ENCODE measurements at places on chromosomes 4 and X.

DNA sequence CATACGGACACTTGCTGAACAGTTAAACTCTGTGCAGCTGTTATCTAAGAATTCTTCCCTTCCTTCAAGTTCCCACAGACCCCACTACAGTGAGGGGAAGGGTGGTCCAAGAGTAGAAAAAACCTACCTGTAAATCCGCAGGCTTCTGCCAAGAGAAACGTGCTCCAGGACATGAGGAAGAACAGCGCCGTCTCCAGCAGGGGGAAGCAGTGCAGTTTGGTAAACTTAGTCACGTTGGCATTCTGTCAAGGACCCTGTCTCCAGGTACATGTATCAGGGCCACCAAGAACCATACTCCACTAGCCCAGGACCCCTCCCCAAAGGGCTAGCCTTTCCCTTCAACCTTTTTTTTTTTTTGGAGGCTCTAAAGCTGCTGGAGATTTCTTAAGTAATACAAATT is 79.9 kb downstream of the CHST7 start:
- no peak for DNase-seq

GRCh38 chr4:87298362-87298761 is 24.3 kb downstream of the HSD17B13 start:
- DNase-seq: no peak

GRCh38 chr4:7781366-7781765 is 158.3 kb downstream of the AFAP1 start:
- no peak for DNase-seq

DNA sequence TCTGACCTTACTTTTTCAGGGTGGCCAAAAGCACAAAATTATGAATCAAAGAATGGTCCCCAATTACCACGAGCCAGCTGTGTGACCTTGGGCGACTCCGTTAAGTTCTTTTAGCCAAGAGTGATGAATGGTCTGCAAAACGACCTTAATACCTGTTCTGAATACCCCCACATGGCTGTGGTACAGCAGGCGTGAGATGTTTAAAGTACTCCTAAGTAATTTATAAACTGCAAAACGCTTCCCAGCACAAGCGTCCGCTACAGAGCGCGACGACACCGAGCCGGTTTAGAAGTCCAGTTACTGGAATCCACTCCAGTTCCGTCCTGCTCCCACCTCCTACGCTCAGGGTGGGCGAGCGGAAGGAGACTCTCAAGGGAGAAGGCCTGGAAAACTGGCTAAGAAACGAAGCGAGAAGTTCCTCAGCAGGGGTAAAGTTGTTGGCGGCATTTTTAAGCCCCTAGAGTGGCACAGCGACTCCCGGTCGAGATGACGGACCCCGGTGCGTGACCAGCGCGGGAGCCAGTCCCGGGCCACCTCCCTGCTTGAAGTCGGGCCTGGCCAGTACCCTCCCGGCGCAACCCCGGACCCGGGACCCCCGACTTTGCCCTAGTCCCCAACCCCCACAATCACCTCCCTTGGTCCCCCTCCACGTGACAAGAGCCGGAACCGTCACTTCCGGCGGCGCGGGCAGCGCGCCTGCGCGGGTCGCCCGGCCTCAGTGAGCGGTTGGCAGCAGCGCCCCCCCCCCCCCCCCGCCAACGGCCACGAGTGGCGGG is 659 bp upstream of the BMP2K start:
- peak; percentile 87 for DNase-seq

GRCh38 chr4:62923783-62924182 is 1485.5 kb downstream of the TECRL start:
- DNase-seq: no peak

DNA sequence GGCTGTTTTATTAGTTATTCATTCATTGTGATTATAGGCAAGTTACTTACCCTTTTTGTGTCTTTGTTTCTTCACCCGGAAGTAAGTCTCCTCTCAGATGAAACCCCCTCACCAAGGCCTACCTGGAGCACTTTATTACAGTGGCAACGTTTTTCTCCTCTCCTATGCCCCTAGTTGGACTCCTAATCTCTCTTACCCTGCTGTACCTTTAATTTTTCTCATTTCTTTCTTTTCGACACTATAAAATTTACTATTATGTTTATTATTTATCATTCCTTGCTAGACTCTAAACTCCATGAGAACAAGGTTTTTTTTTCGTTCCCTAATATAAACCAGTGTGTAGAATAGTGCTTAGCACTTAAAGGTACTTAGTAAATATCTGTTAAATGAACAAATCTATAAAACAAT is 17.5 kb downstream of the STAP1 start:
- DNase-seq: no peak

DNA sequence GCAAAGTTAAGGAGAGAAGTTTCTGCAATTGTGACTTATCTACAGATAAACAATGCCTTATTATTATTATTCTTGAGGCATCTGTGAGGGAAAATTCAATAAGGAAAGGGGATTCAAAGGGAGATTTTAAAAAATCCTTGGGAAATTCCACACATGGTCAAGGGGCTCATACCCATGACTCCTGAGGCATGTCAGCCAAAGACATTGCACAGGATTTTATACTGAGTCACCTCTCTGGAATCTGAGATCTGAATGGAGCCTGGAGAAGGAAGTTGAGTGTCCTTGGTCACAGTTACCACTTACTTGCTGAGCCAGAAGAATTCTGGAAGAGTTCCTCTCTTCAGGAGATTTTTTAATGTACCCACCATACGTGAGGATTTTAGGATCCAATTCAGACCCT is 14.4 kb upstream of the CXCL8 start:
- no peak for DNase-seq

DNA sequence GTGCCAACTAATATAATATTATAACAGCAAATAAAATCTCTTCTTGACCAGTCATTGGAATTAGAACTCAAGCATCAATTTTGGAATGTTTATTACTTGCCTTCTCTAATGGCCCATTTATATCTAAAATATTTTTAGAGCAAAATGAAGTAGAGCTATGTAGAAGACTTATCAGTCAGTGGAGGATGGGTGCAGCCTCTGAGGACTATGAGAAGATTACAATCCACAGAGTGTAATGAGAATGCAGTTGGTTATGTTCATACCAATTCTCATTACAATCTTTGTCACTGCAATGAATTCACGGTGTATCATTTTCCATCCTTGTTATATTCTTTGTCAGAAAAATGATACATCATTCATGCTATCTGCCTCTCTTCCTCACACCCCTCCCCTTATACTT is 878.1 kb downstream of the CENPC start:
- no peak for DNase-seq

GRCh38 chr4:124459941-124460310 is 252.6 kb downstream of the ANKRD50 start:
- no peak for DNase-seq

DNA sequence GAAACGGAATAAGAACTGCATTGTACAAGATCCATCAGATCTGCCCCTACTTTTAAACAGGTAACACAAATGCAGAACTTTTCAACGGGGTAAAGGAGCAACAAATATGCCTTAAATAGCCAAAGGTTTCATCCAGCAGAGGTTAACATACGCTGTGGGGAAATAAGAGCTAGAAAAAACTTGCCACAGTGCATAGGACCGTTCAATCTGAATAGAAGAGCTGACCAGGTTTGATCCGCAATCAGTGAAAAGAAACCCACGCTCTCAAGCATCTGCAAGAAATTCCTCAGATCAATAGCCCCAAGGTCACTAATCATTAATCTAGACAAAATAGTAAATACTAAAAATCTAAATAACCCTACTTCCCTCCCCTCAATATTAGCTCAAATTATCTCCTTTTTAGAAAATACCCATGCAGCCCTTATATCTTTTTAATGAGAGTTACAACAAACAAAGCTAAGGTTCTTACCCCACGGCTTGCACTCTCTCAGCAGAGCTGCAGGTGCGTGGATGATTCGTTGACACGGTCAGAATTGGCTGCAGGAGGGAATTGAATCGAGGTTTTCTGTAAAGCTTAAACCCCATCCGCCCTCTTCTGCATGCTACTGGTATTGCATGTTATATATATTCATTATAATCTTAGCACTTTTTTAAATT is at the start of gene TLR10:
TSS of gene TLR10 (minus strand) at position 539 of the 657 bp plus-strand sequence. CDS start 7,400 bp downstream, outside the sequence.
- peak; percentile 71 for DNase-seq

DNA sequence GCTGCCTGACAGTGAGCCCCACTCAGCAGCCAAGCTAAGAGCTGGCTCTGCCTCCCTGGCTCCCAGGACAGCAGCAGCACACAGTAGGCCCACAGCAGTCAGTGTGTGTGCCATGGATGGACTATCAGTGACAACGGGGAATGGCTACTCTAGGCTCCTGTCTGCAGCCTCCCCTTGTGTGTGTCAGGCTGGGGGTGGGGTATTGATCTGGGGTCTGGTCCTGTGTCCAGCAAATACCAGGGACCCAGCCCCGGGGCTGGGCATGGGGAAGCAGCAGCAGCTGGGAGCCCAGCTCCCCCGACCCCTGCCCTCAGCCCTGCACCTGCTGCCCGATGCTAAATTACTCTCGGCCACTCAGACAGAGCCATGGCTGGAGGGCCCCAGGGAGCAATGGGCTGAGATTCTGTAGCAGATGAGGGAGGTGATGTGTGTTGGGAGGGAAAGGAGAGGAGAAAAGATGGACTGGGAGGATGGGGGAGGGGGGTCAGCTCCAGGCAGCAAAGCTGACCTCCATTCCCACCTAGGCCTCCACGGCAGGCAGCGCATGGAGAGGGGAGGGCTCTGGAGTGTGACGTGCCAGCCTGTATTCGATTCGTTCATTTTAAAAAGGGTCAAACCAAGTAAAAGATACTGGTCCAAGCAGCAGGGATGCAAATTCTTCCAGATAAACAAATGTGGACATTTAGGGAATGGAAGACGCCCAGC is 61.3 kb upstream of the CRMP1 start:
- DNase-seq: no peak

DNA sequence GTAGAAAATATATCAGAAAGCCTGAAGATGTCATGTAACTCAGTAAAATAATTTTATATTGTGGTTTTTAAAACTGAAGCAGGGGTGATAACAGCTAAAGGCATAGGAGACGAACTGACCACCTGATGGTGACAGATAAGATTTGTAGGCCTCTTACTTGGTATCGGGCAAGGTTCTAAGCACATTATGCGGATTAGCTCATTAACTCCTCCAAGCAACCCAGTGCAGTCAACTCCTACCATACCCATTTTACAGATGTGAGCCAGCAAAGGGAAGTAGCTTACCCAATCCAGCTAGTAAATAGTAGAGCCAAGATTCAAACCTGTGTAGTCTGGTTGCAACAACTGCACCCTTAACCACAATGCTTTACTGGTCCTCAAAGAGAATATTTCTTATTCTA is 62.1 kb downstream of the CC2D2A start:
- DNase-seq: no peak

DNA sequence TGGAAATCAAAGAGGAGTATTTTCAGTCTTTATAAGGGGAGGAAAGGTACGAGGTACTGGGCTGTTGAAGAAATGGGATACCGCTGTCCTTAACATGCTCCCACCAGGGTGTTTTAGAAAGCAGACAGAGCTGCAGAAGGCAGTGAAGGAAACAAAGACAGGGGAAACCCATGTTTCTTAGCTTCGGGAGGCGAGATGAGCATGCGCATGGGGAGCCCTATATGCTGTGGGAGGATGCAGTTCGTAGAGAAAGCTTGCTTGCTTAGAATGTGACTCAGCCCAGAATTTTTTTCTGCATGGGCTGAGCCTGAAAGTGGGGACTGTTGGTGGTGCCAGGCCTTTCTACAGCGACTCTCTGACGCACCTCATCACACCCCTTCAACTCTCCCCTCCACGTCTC is 28.8 kb upstream of the SCOC start:
- no peak for DNase-seq

DNA sequence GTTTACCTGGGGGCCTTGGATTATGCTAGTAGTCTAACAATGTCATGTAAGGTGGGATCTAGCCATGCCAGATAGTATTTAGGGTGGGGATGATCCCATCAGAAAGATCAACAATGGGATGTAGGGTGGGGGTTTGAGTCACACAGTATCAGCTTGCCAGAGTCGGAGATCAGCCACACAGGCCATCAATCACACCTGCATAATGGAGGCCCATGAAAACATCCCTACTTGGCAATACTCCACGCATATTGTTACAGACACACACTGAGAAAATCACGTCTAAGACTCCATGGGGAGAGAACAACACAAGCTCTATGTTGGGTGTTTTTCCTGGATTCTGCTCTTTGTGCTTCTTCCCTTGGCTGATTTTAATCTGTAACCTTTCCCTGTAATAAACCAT is 49.5 kb upstream of the SLC25A4 start:
- no peak for DNase-seq

DNA sequence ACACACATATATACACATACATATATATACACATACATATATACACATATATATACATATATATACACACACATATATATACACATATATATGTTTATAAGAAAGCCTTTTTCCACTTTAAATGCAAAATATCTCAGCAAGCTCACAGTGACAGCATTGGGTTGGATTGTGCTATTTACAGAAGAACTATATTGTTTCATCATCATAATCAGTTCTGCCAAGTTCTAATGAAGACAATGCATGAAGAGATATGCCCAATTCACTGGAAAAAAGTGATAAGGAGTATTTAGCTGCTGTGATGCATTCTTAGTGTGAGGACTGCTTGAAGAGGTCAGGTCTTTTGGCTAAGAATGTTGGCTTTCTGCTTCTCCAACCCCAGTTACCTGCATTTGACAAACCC is 54.4 kb downstream of the RNF150 start:
- no peak for DNase-seq

DNA sequence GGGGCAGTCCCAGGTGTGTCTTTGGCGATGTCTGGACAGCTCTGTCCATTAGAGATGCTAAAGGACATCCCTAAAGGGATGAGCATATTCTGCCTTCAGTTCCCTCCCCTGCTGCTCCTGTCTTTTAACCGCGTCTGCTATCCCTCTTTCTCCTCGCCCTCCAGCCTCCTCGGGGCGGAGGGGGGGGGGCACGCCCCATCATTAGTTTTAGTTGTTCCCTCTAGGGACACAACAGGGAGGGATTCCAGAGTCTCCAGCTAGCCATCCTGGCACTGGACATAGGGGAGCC is 1.1 kb downstream of the MSL3 start:
- DNase-seq: no peak

GRCh38 chr4:169245061-169245460 is 25.7 kb downstream of the SH3RF1 start:
- no peak for DNase-seq

GRCh38 chr4:150949943-150950342 is 65.1 kb downstream of the LRBA start:
- no peak for DNase-seq

GRCh38 chrX:12307961-12308360 is 169.7 kb downstream of the FRMPD4 start:
- DNase-seq: no peak

- no peak for DNase-seq
These were observed 245.8 kb downstream of the ADAMTS3 start for GRCh38 chr4:72323227-72323626.

- DNase-seq: no peak
These were observed 13.7 kb upstream of the SMIM20 start for GRCh38 chr4:25900310-25900709.

GRCh38 chr4:106603471-106603870 is 234.9 kb upstream of the GIMD1 start:
- no peak for DNase-seq

DNA sequence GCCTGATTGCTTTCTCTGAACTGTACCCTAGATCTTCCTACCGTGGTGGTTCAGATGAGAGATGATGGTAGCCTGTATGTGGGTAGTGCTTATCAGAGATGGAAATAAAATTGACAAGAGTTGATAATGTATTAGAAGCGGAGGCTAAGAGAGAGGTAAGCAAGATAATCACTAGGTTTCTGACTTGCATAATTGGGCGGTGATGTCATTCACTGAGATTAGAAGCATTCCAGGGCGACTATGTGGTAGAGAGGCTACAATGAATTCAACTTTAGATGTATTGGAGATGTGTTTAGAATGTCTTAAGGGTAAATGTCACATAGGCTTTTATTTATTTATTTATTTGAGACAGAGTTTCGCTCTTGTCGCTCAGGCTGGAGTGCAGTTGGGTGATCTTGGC is 415 bp upstream of the TENM3 start:
- no peak for DNase-seq

GRCh38 chr4:58587856-58588255 is 1477.7 kb upstream of the IGFBP7 start:
- no peak for DNase-seq

All from germinal center (tissue), 1 donor.